Cortex of kidney (tissue), 1 donor: ENCODE measurements at places on chromosomes 1 and 21.

DNA sequence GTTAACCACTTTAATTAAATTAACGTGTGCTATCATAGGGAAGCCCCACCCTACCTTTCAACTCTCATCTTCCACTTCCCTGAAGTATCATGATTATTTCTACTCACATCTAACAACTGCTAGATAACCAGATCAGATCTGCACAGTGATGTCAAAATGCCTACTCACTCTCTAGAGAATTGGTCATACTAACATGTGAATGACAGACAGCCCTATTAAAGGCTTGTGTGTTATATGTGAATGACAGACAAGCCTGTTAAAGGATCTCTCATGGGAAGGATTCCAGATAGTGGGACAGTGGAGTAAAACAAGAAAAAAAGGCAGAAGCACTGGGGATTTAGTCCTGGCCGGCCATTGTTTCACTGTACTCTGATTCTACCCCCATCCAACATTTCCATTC is 12.6 kb downstream of the VTCN1 start:
- DNase-seq = no peak

GRCh38 chr1:203555076-203555475 is 61.1 kb downstream of the OPTC start:
- DNase-seq = no peak

DNA sequence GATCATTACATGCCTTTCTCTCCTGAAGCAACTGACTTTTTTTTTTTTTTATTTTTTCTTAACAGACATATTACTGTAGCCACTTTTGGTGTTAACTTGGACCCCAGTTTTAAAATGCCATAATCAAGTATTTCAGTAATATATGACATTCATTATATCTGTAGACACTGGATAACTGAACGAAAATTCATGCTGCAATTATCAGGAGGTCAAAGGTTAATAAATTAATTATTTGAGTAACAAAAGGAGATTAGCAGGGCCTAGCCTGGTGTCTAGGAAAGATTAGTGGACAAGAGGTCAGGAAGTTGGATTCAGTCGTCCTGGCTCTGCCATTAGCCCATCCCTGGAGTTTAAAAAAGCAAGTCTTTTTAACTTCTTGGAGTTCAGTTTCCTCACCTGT is 168.1 kb downstream of the TGFBR3 start:
- DNase-seq = no peak

GRCh38 chr1:109963864-109964263 is 20.7 kb upstream of the AHCYL1 start:
- no peak for DNase-seq

GRCh38 chr1:161805399-161806197 is 39.5 kb downstream of the ATF6 start:
- DNase-seq = no peak

- DNase-seq = no peak
Observed at GRCh38 chr1:4048076-4048475, 148.0 kb upstream of the C1orf174 start.

- no peak for DNase-seq
Observed at GRCh38 chr1:226743259-226743658, 4.2 kb upstream of the ITPKB start.

- DNase-seq = no peak
Observed at GRCh38 chr21:36433059-36433709, 46.7 kb downstream of the CLDN14 start.

DNA sequence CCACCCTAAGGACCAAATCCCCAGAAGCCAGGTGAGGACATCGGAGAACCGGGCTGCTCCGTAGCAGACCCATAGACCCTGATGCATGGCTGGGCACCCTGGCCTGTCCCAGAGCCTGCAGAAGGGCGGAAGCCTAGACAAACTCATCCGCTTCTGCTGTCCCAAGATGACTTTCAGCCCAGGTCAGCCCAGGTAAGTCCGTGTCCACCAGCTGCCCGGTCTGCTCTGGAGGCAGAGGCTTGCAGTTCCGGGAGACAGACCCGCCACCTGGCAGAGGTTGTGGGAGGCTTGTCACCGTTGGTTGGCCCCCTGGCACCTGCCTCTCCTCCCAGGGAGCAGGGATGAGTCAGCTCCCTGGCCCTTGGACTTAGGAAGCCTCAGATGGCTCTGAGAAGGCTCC is 22.8 kb upstream of the POFUT2 start:
- DNase-seq = no peak

DNA sequence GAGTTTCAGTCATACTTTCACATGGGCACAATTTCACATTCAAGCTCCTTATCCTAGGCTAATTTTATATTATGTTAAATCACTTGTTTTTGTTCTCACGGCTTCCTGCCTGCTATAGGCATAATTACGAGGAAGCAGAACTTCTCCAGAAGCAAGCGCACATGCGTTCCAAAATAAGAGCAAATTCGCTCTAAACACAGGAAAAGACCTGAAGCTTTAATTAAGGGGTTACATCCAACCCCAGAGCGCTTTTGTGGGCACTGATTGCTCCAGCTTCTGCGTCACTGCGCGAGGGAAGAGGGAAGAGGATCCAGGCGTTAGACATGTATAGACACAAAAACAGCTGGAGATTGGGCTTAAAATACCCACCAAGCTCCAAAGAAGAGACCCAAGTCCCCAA is at the start of gene CORT:
TSS of gene CORT (plus strand) at position 281 of the 400 bp plus-strand sequence. CDS start 193 bp downstream, outside the sequence.
- DNase-seq = no peak

- DNase-seq = no peak
Observed at GRCh38 chr1:212970085-212970484, 19.7 kb downstream of the VASH2 start.

DNA sequence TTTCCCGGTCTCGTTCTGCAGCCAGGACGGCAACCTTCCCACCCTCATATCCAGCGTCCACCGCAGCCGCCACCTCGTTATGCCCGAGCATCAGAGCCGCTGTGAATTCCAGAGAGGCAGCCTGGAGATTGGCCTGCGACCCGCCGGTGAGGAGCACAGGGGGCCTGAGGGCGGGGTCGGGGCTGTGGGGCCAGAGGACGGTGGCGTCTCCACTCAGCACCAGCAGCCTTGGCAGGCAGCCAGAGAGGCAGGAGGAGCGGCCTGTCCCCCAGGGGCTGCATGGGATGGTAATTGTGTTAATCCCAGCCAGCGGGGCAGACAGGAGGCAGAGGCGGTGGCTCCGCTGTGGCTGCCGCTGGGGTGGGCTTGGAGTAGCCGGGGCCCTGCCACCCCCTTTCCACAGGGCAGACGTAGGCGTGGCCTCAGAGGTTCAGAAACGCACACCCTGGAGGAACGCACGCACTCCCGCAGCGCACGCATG is 12.1 kb downstream of the SAMD11 start:
- no peak for DNase-seq

- DNase-seq = no peak
Observed at GRCh38 chr1:44019466-44019948, 11.8 kb downstream of the SLC6A9 start.

DNA sequence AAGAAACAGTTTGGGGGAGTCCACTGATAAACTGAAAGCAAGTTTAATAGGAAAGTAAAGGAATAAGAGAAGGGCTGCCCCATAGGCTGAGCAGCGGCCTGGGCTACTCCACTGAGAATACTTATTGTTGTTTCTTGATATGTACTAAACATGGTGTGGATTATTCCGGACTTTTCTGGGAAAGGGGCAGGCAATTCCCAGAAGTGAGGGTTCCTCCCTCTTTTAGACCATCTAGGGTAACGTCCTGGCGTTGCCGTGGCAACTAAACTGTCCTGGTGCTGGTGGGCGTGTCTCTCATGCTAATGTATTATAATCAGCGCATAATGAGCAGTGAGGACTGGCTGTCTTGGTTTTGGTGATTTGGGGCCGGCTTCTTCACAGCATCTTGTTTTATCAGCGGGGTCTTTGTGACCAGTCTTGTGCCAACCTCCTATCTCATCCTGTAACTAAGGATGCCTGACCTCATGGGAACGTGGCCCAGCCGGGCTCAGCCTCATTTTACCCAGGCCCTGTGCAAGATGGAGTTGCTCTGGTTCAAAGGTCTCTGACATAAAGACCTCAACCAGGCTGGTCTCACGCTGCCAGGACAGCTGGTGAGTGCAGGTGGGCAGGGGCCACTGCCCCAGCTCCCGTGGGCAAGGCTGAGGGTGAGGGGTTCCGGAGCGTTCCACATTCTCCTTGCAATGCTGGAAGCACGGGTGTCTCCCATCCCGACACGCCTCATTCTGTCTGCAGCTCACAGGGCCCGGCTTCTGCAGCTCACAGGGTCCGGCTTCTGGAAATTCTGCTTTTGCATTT is 19.6 kb upstream of the C1orf159 start:
- no peak for DNase-seq

DNA sequence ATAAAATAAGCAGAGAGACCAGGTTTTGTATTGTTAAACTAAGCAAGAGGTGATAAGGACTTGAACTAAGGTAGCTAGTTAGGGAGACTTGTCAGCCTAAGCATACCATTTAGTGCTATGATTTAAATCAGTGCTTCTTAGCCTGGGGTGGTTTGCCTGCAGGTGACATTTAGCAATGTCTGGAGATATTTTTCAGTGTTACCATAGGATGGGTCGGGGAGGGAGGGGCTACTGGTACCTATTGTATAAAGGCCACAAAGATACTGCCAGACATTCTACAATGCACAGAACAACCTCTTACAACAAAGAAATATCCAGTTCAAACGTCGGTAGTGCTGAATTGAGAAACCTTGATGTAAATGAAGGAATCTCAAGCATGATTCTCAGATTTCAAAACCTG is 3.3 kb downstream of the ATP5PB start:
- DNase-seq = no peak

GRCh38 chr1:154352581-154353459 is 27.5 kb downstream of the ATP8B2 start:
- DNase-seq = no peak

DNA sequence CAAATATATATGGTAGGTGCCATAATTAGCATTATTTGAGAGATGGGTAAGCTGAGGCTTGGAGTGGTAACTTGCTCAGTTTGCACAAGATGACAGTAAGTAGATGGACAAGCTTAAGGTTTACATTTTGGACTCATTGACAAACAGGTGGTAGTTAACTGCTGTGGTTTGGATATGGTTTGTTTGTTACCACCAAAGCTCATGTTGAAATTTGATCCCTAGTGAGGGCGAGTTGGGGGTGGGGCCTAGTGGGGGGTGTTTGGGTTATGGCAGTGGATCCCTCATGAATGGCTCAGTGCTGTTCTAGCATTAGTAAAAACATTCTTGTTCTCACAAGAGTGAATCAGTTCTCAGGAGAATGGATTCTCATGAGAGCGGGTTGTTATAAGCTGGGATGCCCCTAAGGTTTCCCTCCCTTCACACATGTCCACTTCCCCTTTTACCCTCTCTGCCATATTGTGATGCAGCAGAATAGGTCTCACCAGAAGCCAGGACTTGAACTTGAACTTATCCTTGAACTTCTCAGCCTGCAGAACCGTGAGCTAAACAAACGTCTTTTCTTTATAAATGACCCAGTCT is 6.6 kb upstream of the PRRX1 start:
- no peak for DNase-seq

DNA sequence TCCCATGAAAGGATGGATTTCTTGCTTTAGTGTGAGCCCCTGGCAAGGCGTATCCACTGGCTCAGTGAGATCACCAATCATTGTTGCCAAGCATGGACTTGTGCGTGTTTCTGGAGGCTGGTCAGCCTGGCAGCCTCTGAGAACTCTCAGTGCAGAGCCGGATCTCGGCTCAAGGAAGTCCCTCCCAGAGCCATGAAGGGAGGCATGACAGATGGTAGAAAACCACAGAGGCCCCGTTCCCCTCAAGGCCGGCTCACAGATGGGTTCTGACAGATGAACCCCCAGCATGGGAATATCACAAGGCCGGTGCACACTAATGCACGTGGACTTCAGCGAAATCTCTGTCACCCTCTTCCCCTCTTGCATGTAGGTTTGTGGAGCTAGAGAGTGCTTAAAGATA is 290.5 kb downstream of the AJAP1 start:
- DNase-seq = no peak

GRCh38 chr1:233112186-233113008 is 162.0 kb downstream of the NTPCR start:
- no peak for DNase-seq

DNA sequence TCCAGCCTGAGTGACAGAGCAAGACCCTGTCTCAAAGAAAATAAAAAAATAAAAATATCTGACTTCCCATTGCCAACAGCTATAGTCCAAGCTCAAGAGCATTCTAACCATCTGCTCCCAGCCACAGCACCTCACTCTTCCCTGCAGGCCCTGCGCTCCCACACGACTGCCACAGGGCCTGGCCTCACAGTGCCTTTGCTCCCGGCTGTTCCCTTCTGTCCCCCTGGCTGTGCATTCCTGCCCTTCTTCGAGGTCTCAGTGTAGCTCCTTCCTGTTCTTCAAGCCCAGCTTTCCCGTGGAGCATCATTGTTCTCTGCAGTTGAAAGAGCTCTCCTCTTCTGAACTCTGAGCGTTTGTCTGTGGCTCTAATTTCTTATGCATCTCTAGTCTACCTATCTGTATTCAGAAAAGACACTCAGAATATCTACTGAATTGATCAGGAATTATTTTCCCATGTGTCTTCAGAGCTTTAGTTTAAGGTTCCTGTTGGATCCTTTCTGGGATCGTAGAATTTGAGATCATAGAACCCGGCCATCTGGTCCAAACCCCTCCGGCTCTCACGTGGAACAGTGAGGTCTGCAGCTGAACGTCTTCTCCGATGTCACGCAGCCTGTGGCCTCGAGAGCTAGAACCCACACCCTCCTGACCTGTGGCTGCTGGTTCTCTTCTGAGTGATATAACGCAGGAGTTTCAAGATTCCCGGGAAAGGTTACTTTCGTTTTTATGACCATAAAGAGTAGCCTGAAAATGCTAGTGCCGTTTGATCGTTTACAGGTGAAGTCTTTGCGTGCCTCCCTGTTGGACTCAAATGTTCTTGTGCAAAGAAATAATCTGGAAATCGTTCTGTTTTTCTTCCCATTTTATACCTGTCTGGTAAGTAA is 54.4 kb downstream of the DOP1B start:
- DNase-seq = no peak

DNA sequence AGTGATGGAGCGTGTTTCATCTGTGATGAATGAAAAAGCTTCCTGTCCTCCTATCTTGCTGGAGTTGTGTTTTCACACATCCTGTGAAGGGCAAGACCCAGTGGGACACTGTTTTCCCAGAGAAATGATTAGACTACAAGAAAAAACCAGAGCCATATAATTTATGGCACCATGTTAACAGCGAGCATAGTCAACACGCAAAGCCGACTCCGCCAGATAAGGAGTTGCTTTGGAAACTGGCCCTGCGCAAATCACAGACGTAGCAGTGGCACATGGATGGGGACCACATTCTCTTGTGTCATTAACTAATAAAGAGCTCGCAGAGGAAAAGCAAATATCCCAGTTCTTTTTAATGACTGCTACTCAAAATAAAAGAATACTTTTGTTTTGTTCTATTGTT is 471.2 kb upstream of the RUNX1 start:
- DNase-seq = no peak

DNA sequence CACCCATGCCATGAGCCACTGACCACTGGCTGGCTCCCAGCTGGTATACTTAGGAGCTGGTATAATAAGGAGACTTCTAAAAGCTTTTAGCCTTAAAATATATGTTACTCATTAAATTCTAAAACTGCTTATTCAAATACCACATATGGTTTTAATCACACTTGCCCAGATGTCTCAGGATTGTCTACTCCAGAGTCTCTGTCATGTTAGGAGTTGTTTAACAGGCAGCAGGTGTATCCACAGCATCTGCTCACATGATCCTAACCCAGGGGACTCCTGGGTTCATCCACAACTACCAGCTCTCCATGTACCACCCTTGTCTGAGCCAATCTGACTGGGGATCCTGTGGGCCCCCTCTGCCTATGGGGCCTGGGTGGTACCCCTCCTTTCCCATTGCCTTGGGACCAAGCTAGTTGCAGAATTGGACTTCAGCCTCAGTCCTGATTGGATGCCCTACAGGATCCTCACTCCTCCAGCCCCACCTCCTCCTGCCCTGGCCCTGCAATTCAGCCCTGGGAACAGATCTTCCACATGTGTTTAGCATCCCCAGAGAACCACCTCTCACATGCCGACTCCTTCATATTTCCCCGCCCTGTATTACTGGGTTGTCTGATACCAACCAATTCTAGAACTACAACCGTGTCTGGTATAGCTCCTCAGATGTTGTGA is 61.3 kb downstream of the BCAR3 start:
- no peak for DNase-seq
